Immature natural killer cell (primary cell): ENCODE measurements at places on chromosomes 6 and 20.

GRCh38 chr6:157385482-157385881 lies 4.5 kb downstream of the ZDHHC14 start:
- DNase-seq, result no peak

DNA sequence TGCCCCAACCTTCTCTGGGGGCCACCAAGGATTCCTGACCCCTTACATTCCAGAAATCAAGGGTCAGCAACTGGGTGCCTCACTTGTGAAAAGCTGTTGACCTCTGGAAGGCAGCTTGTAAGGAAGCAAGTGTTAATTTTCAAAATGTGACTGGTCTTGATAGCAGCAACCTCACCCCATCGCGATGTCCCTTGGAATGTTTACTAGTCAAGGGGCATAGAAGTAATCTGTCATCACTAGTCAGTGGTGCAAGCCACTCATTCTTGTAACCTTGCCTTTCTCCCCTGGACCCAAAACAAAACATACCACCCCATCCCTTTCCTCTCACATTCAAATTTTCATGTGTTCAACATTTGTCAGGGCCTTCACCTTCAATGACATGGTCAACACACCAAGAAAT lies 30.5 kb downstream of the TBX18 start:
- no peak for DNase-seq

GRCh38 chr20:59817846-59818615 lies 115.4 kb downstream of the SYCP2 start:
- DNase-seq, result no peak

GRCh38 chr20:62791301-62792181 lies 4.7 kb upstream of the MRGBP start:
- DNase-seq, result peak; percentile 57

- no peak for DNase-seq
These were observed 17.2 kb downstream of the TP53RK start for GRCh38 chr20:46671866-46672542.

GRCh38 chr20:44010162-44010704 lies 95.6 kb downstream of the TOX2 start:
- DNase-seq, result no peak

DNA sequence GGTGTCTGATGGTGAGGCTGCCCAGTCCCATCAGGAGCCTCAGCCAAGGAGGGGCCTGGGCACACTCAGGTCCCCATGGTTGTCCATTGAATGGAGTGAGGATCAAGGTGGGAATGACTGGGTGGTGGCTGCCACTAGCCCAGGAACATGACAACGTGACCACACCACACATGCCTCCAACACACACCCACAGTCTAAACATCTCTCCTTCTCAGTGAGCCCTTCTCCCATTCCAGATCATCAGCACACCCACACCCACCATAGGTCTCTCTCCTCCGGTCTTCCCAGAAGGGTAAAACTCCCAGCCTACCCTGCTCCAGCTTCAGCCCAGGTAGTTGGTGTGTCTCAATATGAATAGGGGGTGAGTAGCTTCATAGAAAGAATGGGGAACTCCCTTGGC lies 5.5 kb downstream of the TCF21 start:
- no peak for DNase-seq

GRCh38 chr20:14913896-14914620 lies 576.6 kb upstream of the FLRT3 start:
- DNase-seq, result no peak

DNA sequence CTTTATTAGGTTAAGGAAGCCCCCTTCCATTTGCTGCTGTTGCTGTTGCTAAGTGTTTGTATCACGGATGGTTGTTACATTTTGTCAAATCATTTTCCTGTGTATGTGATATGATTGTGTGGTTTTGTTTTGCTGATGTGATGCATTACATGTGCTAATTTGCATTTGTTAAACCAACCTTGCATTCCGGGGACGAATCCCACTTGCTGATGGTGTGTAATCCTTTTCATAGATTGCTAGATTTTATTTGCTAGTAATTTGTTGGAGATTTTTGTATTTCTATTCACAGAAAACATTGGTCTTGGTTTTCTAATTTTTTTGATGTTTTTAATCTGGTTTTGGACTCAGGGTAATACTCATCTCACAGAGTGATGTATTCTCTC lies 167.8 kb downstream of the WDR27 start:
- no peak for DNase-seq

DNA sequence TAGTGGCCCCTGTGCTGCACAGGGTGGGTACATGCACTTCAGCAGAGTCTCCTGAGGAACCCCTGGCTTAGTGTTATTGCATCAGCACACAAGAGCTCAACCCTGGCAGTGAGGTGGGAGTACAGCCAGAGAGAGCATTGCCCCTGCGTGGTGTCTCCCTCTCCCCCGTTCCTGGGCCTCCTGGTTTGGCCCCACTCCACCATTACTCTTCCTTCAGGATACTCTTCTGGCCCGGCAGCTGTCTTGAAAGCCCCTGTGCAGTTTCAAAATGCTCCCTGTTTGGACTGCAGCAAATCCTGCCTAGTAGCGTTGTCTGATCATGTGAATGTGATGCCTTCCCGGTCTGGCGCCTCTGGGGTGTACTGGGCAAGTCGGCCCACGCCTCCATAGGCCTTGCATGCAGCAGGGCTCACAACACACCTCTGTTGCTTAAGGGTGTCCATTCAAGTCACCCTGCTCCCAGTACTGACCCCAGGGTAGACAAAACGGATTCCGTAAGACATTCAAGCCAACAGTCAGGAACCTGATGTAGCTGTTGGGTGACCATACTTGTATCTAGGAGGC lies 32.1 kb downstream of the TXNDC5 start:
- DNase-seq, result no peak

DNA sequence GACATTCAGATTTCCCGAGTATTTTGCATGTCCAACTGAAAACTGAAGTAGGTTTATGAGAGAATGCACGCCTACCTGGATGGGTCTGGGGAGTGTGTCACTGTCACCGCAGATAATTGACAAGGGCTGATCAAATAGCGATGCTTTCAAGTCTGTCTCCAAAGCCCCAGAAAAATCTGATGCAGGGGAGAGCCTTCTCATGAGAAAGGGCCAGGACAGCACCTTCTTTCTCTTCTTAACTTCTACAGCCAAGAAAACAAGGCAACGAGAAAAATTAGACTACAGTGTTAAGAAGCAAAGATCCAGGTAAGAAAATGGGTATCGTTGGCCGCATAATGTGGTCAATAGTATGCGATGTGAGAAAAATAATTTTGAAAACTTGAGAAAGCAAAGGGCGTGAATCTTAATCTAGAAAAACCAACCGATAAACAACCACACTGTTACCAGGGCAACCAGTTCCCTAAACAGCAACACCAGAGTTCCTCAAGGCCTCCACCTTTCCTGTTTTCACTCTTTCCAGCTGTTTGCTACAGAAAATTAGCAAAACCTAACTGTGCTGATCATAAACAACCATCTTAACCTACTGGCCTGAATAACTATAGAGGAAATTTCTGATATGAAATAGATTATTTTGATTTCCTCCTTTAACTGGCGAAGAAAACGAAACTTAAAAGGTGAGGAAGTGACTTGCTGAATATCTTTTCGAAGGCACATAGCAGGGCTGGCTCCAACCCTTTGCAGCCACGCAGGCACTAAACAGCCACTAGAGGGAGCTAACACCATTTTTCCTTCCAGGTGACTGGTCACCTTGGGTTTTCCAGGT lies 2.6 kb downstream of the TAGAP start:
- DNase-seq, result peak; percentile 93

DNA sequence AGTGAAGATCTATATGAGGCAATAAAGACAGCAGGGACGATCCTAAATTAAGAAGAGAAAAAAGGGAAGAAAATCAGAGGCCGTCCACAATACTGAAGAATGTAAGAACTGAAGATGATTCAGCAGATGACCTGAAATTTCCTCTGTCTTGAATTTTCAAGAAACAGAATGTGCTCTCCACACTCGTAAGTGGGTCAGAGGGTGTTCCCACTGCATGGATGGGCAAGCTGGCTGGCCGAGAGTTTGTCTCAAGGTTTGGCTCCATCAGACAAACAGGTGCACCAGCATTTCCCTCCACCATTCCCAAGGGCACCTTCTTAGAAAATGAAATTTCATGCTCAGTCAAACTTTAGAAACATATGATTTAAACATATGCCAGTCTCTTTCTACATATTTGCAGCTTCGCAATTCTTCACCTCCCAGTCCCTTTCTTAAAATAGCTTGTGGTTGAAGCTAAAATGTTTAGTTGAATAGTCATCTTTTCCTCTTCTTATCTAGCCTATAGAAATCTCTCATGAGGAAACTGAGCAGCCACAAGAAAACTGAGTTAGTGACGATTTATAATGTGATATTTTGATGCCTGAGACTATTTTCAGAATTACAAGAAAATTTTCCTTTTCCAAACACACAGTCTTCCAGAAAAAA lies 576.4 kb downstream of the PRKN start:
- DNase-seq, result no peak

DNA sequence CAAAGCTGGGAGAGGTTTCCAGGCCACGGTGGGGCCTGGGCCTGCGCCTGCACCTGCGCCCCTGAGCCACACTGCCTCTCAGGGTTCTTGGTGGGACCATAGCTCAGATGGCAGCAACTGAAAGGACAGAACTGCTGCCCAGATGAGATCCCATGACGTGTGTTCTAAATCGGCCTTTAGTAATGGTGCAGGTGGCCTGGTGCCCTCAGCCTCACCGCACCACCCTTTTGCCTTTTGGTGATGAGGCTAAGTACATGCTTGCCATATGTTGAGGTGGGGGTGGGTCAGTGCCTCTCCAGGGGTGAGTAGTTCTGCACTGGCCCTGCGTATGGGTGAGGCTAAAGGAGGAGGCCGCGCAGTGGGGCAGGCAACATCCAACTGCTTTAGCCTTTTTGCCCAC lies 7.4 kb downstream of the PSMG4 start:
- DNase-seq, result no peak

GRCh38 chr20:61037498-61037897 lies 214.6 kb upstream of the CDH4 start:
- no peak for DNase-seq

DNA sequence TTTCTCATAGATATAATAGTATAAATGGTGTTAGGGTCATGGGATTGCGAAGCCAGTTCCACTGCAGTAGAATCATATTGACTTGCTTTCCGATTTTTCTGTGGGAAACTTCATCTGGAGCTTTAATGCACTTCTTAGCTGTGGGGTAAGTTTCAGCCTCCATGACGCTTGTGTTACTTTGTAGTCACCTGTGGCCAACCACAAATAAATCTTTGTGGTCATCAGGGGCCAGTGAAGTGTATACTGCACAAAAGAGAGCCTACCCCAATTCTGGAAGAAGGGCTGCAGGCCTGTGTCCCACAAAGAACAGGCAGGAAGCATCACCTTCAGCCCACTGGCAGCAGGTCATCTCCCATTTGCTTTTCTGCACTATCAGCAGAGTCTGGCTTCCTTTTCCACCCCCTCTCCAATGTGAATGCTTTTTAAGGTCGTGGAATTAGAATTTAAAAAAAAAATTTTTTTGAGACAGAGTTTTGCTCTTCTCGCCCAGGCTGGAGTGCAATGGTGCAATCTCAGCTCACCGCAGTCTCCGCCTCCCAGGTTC lies 32.0 kb downstream of the MTHFD1L start:
- DNase-seq, result no peak
